ENCODE measurements at places on chromosomes 11 and 22.

GRCh38 chr11:72721276-72721675 is 30.9 kb downstream of the ARAP1 start:
- DNase-seq = no peak

DNA sequence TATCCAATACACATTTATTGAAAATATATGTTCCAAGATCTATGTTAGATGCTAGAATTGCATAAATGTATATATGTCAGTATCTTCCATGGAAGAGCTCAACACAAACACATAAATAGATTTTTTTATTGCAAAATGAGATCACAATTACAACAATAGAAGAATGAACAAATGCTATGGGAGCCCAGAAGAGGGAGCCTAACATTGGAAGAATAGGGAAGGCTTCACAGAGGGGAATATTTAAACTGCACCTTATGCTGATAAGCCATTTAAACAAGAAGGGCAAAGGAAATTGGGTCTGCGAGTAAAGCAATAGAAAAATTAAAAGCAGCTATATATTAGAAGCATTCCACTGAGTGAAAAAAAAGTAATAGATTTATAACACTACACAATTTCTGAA is 96.1 kb upstream of the LRRC55 start:
- no peak for DNase-seq

DNA sequence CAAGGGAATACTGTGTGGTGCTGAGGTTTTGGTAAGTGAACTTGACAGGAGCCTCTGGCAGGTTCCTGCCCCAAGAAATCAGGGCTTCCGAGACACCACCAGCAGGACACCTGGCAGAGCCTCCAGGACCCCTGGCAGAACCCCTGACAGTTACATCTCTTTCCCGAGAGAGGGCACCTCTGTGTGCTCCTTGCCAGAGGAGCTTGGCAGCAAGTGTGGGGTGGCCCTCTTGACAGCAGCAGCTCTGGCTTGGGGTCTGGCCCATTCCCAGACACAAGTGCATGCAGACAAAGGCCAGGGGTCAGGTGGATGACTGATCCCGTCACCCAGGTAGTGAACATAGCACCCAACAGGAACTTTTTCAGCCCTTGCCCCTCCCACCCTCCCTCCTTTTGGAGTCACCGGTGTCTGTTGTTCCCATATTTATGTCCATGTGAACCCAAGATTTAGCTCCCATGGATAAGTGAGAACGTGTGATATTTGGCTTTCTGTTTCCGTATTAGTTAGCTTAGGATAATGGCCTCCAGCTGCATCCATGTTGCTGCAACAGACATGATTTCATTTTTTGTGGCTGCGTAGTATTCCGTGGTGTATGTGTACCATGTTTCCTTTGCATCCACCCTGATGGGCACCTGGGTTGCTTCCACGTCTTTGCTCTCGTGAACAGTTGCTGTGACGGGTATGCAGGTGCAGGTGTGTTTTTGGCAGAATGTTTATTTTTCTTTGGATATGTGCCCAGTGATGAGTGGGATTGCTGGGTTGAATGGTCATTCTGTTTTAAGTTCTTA is 21.2 kb upstream of the OSBPL5 start:
- DNase-seq = no peak

GRCh38 chr22:42462016-42462415 is 29.8 kb upstream of the NFAM1 start:
- no peak for DNase-seq

- no peak for DNase-seq
Measured at GRCh38 chr22:17268501-17269223, 49.4 kb upstream of the ADA2 start.

DNA sequence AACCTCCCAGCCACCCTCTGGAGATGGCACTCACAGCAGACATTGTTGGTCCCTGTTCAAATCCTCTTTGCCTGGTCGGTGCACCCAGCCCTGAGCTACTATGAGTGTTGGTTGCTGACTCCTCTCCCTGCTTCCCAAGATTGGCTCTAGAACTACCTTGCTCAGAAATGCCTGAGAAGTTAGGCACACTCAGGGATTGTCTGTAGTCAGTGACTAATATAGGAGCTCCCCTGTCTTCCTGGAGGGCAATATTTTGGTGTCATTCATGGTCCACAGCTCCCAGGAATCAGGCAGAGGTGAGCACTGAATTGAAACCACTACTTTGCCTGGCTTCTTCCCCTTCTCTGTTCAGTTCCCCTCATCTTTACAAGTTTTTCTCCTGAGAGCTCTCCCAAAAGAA is 325.9 kb downstream of the MIAT start:
- no peak for DNase-seq

DNA sequence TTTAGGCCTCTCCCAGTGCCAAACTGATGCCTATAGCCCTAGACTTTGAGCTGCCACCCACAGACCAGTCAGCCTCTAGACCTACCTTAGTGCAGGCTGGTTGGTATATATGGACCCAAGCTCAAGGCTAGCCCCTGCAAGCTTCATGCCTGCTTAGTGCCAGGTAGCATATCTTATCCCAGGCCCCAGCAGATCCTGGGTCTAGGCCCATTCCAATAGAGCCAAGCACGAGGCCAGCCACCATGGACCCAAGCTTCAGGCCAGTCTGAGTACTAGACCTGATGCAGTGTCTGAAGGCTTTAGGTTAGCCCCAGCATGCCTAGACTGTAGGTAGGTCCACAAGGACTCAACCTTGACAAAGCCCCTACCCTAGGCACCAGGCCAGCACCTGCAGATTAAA is 1081.7 kb downstream of the JRKL start:
- no peak for DNase-seq

- DNase-seq = no peak
Measured at GRCh38 chr11:87926250-87926970, 248.8 kb downstream of the RAB38 start.

GRCh38 chr11:34727228-34727737 is 106.4 kb downstream of the EHF start:
- no peak for DNase-seq

- no peak for DNase-seq
Measured at GRCh38 chr11:68535098-68535497, 74.5 kb downstream of the PPP6R3 start.

- DNase-seq = no peak
Measured at GRCh38 chr11:65945941-65946558, 770 bp downstream of the TSGA10IP start.

GRCh38 chr11:117973503-117973860 is 12.7 kb upstream of the IL10RA start:
- no peak for DNase-seq

DNA sequence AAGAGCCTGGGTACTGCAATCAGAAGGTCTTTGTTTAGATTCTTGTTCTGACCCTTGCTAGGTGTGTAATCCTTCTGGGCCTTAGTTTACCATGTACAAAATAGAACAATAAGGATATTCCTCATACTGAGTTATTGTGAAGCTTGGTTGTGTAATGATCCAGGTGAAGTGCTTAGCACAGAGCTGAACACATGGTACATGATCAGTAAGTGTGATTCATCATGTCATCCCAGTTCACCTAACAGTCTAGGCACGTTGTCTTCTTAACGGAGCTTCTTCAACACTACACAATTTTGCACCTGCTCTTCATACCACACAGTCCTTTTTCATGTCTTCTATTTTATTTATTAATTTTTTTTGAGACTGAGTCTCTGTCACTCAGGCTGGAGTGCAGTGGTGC is 234.3 kb upstream of the TENM4 start:
- no peak for DNase-seq

GRCh38 chr11:73451896-73452295 is 75.7 kb downstream of the RELT start:
- no peak for DNase-seq

GRCh38 chr11:45651156-45651555 is 14.3 kb downstream of the CHST1 start:
- no peak for DNase-seq
